ENCODE measurements at places on chromosomes 2 and 18.

- DNase-seq = no peak
Observed at GRCh38 chr2:237154884-237155851, 69.5 kb downstream of the COPS8 start.

- no peak for DNase-seq
Observed at GRCh38 chr2:203892207-203892606, 24.6 kb downstream of the CTLA4 start.

- DNase-seq = no peak
Observed at GRCh38 chr2:71711133-71711855, 257.9 kb downstream of the DYSF start.

DNA sequence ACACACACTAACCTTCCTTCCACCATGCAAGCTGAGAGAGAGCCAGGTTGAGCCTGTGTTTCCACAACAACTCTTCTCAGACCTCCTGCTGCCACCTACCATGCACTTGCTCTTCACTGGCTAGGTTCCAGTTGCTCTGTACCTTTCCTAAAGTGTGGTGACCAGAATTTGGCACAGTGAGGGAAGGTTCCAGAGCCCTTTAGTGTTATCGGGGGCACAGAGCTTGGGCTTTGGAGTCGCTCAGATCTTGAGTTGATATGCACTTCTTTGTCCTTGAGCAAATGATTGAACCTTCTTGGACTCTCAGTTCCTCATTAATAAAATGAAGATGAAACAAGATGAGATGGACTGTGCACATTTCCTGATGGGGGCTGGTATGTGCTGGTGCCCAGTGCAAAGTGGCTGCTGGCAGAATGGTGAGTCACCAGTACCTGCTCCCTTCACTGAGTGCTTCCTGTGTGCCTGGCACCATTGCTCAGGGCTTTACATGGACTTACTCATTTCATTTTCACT, 47.1 kb downstream of the NEDD4L start:
- no peak for DNase-seq

DNA sequence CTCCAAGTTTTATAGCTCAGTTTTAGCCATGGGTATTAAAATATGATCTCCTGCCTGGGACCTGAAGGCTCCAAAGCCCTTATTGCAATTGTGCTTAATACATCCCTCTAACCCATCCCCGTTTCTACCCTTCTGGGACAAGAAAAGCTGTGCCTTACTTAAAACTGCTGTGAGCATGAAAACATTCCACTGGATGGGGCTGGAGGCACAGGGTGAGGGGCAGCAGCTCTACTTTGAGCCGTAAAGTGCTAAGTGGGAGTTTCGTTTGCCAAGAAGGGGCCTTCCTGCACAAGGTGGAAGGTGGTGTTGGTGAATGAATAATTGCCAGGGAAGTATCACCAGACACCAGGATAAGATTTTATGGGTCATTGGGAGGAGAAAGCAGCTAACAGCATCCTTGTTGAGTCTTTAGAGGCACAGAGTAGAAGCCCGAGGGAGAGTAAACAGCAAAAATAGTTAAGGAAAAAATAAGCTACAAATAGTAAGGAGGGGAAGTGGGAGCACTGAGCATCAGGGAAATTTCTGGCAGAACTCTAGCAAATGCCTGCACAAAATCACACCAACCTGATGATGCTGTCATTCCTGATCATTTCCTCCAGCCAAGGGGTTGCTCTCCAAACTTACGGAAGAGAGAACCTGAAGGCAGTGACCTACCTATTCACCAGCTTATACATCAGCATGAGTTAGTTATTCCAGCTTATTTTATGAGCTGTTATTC, 218.4 kb downstream of the MREG start:
- no peak for DNase-seq

DNA sequence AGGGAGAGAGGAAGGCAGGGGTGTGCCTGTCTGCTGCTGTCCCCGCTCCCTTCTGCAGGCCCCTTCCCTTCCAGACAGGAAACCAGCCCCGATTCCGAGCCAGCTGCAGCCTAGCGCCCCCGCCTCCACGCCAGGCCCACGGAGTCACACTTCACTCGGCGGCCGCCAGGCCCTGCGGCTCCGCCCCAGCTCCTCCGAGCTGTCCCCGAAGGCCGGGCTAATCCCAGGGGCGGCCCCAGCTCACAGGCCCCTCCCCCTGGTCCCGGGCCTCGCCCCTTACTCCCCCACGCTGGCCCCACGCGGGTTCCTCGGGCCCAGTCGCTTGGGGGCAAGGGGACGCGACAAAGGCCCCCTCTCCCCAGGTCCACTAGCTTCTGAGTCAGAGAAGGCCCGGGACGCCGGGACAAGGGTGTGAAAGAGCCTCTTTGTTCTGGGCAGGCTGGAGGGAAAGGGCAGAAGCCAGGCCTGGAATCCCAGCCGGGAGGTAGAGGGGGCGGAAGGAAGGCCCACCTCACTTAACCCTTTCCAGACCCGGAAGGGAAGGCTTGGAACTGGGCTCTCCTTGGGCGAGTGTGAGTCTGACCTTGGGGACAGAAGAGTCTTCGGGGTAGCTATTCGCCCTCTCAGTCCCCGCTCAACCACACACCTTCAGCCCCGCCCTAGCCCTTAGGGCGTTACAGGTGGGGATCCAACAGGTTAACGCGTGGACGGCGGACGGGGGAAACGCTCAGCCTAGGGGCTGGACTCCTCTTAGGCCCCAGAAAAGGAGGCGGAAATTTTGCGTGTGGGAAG, 1.2 kb downstream of the RTKN start:
- DNase-seq = no peak

GRCh38 chr2:51710222-51710621, 678.3 kb upstream of the NRXN1 start:
- no peak for DNase-seq

DNA sequence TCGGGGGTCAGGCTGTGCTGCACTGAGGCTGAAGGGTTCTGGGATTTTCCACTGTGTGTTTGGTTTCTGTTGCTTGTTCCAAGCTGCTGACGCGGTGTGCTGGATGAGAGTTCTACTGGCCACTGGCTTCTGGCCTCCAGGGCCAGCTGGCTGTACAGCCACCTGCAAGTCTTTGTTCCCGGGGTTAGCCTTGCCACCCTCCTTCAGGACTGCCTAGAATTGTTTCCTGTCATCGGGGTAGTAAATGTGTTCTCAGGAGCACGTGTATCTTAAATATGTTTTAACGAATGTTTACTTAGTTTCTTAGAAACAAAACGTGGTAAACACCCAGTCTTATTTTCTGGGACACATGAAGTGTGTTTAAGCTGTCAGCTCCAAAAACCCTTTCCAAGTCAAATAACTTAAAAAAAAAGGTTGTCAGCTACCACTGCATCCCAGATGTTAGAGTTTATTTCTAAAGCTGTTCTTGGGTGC, 231.2 kb downstream of the AGAP1 start:
- DNase-seq = no peak

GRCh38 chr2:118118479-118118878, 30.2 kb downstream of the INSIG2 start:
- no peak for DNase-seq

- DNase-seq = no peak
Observed at GRCh38 chr2:224221455-224221913, 180.4 kb downstream of the FAM124B start.

DNA sequence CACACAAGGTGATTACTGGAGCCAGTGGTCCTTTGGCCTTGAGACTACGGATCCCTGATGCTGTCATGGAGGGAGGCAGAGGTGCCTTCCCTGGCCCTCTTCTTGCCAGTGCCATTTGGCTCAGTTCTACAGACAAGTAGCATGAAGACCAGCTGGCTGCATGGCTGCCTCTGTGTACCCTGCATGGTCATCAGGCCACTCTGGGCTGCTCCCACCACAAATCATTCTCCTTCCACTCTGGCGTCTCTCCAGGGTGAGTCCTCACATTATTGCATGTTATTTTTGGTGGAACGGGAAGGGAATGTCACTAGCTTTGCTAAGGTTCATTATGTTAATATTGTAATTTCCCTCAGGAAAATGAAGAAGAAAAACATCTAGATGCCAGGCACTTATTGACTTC, 229.8 kb downstream of the VAPA start:
- DNase-seq = no peak

DNA sequence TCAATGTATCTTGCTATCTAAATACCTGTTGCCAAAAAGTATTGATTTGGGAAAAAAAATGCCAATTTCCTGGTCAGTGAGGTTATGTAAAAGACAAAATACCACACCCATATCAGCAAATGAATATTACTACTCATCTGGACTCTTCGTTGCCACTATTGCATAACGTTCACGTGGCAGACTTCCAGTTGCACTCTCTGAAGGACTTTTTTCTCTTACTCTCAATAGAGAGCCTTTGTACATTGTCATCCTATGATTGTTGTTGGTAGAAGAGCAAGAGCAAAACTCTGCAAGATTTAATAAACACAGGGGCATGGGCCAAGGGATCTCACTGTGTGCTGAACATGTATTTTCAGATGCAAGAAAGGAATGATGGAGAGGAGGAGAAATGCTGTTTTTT, 689.8 kb downstream of the MBD2 start:
- DNase-seq = no peak

GRCh38 chr2:223860809-223861738, 23.7 kb upstream of the AP1S3 start:
- DNase-seq = no peak

DNA sequence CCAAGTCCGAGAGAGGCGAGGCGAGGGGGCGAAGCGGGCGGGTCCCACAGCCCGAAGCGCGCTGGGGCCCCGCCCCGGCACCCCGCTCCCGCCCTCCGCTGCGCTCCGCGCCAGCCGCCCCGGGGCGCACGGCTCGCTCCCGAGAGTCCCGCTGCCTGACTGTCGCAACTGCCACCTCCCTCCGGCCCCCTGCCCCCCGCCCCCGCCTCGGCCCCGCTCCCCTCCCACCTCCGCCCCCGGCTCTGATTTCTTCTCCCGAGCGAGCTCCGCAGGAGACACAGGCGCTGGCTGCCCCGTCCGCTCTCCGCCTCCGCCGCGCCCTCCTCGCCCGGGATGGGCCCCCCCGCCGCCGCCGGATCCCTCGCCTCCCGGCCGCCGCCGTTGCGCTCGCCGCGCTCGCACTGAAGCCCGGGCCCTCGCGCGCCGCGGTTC, at the start of gene WNT6:
TSS of gene WNT6 (plus strand) at position 250 of the 432 bp plus-strand sequence. CDS start 233 bp downstream, outside the sequence.
- DNase-seq = no peak
